ENCODE measurements at places on chromosomes 16 and 17.
A peak's percentile ranks its signal among the peaks of the same experiment; 100 is the strongest.

GRCh38 chr16:35733278-35733965 is 2274.0 kb downstream of the TP53TG3F start:
- no peak for DNase-seq

- DNase-seq: peak; percentile 75
These were observed 654 bp downstream of the TNFAIP1 start for GRCh38 chr17:28335959-28336871.

GRCh38 chr16:71851746-71852145 is 6.0 kb downstream of the ATXN1L start:
- DNase-seq: no peak

- no peak for DNase-seq
These were observed 949 bp upstream of the GSPT1 start for GRCh38 chr16:11916524-11917285.
